Activated CD4-positive, CD25-positive, alpha-beta regulatory T cell treated with anti-CD3 and anti-CD28 coated beads, Interleukin-2, amount 50 U/mL, for 16 hours (primary cell): ENCODE measurements at places on chromosomes 5 and 9.
A peak's percentile ranks its signal among the peaks of the same experiment; 100 is the strongest.

GRCh38 chr5:112921833-112922817 lies at the start of gene REEP5:
Gene REEP5 (minus strand): TSS chr5:112922227. CDS start chr5:112922190, 37 bp downstream.
- DNase-seq: peak; percentile 69

GRCh38 chr9:112308588-112308987 lies 24.8 kb downstream of the PTBP3 start:
- DNase-seq: no peak

GRCh38 chr9:124218438-124218982 lies 39.2 kb upstream of the NEK6 start:
- DNase-seq: no peak

DNA sequence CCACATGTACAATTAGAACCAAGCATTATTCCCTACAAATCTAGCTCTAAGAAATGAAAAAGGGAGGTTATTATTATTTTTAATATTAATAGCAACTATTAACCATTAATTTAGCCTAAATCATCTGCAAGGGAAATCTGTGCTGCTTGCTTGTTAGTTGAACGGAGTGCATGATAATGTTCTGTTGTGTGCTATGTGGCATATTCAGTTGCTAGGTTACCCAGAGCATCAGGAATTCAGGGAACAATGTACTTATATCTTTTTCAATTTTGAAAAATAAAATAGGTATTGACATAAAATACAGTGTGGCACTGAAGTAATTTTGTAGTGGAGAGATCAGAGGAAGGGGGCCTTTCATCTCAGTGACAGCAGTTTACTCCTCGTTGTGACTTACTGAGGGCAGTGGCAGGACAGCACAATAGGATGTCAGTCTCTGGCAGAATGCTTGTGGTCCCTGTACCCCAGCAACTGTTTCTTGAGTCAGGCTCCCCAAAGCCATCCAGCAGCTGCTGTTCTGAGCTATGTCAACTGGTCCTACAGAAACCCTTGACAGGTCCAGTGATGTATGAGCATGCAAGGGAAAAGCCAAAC lies 173.6 kb downstream of the TMEM161B start:
- DNase-seq: no peak
